ENCODE measurements at places on chromosomes 11 and 22. TPM values are rescaled to one million over a fixed set of nuclear protein-coding genes. Genes with fewer than 3 reads are reported as not detected.
A peak's percentile ranks its signal among the peaks of the same experiment; 100 is the strongest.

DNA sequence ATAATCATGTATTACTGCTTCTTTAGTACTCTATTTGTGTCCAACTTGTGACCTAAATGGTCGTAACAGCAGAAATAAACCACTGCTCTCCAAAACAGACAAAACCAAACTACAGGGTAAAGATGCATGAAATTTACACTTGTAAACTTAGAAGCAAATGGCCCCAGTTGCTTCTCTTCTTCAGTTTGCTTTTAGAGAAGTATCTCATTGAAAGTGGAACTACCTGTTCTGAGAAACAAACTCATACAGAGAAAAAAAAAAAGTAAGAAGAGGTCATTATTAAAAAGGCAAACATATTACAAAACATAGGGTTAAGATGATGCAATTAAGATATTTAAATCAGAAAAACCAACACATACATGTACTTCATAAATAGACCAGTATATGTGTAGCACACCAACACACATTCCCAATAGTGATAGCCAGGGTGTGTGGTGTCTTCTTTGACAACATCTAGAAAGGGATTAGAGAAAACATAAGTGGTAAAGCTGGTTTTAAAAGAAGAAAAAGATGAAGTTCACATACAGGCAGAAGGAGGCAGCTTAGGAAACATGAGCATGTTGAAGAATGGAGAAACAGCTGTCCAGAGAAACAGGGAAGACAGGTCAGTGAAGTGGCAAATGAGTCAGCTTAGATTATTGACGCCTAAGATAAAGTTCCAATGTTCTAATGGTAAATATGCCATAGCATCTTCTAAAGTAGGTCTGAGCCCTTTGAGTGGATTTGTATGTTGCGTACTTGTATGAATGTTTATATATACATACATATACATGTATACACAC lies 844.7 kb upstream of the CCDC90B start:
- no peak overlapping the region for H3K4me3 ChIP-seq
- no peak for DNase-seq
- no peaks in the 10 kb centered on the region for H3K4me1 ChIP-seq
- H3K36me3 ChIP-seq = no peaks in the 10 kb centered on the region
- no peaks in the 10 kb centered on the region for H3K27me3 ChIP-seq

Gene LRRC56
- total RNA-seq = 0.28 TPM

Gene MS4A15
- not detected for total RNA-seq

GRCh38 chr11:31690041-31690440 lies 121.1 kb downstream of the PAX6 start:
- no peaks in the 10 kb centered on the region for H3K4me1 ChIP-seq
- H3K27ac ChIP-seq = no peak overlapping the region
- peak; percentile 24 for DNase-seq
- no peaks in the 10 kb centered on the region for H3K36me3 ChIP-seq
- H3K4me3 ChIP-seq = no peak overlapping the region

GRCh38 chr11:66464916-66465315 lies 1.8 kb upstream of the PELI3 start:
- no peak overlapping the region for H3K27ac ChIP-seq
- H3K36me3 ChIP-seq = 0 out of 2 replicates have a peak, but pooled peaks cover 3% of the 10 kb centered on the region
- no peaks in the 10 kb centered on the region for H3K27me3 ChIP-seq

- no peak overlapping the region for H3K27ac ChIP-seq
- no peak overlapping the region for H3K4me3 ChIP-seq
- peaks cover 2% of the 10 kb centered on the region for H3K27me3 ChIP-seq
- DNase-seq = no peak
Measured at GRCh38 chr22:42010778-42011177, 12.2 kb downstream of the WBP2NL start.

Gene IMMP1L
- total RNA-seq = 10.0 TPM

Gene TUBA8
- 1.4 TPM for total RNA-seq

- H3K27ac ChIP-seq = peak overlapping the region; percentile 8
- H3K4me3 ChIP-seq = no peak overlapping the region
- H3K36me3 ChIP-seq = no peaks in the 10 kb centered on the region
- peaks cover 28% of the 10 kb centered on the region for H3K4me1 ChIP-seq
- DNase-seq = peak; percentile 72
Measured at GRCh38 chr11:72771507-72771906, 19.3 kb upstream of the ARAP1 start.

Gene SHISA8
- not detected for total RNA-seq

GRCh38 chr11:61026121-61027031 lies 54.9 kb downstream of the CD6 start:
- H3K27me3 ChIP-seq = peaks cover 42% of the 10 kb centered on the region
- H3K4me1 ChIP-seq = no peaks in the 10 kb centered on the region
- no peaks in the 10 kb centered on the region for H3K36me3 ChIP-seq
- no peak for DNase-seq
- no peak overlapping the region for H3K27ac ChIP-seq

DNA sequence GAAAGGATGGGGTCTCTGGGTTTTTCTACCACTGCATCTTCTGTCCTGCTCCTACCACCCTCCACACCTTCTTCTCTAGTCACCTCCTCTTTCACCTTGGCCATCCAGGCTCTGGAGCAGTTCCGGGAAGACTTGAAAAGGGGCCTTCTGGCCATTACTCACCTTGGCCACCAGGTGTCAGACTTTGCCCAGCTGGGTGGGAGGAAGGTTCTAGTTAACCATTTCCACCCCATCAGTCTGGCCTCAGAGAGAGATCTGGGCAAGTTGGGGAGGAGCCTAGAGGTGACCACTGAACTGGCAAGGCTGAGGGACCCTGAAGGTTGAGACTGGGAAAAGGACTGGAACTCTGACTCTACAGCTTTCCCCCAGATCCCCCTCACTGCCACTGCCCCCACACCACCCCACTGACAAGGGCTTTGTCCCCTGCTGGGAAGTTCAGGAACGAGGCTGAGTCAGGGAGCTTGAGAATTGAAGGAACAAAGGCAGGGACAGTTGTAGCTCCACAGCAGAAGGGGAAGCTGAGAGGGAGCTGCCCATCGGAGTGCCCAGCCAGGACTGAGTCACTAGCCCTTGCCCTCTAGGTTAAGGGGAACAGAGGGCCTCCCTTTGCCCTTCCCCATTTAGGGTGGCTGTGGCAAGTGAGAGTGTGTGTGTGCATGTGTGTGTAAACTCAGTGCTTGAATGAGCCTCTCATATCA lies 3.7 kb upstream of the POLD4 start:
- no peaks in the 10 kb centered on the region for H3K36me3 ChIP-seq
- peak overlapping the region; percentile 87 for H3K27ac ChIP-seq
- H3K4me3 ChIP-seq = no peak overlapping the region

Gene GVQW3
- 1.1 TPM for total RNA-seq

DNA sequence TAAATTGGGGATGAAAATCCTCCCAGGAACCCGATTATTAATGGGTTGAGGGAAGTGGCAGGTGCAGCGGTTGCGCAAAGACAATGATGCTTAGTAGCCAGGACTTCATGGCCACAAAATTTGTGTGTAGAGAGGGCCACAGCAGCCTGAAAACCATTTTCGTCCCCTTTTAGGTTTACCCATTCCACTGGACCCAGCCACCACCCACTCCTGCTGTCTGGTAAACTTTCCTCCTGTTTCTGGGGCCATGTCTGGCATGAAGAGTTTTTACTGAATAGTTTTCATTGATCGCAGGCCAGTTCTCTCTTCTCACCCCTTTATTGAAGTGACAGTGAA lies 69.5 kb upstream of the SYT13 start:
- DNase-seq = no peak
- no peaks in the 10 kb centered on the region for H3K4me1 ChIP-seq
- no peaks in the 10 kb centered on the region for H3K36me3 ChIP-seq
- peaks cover 2% of the 10 kb centered on the region for H3K27me3 ChIP-seq

Gene LRFN4
- 7.8 TPM for total RNA-seq

DNA sequence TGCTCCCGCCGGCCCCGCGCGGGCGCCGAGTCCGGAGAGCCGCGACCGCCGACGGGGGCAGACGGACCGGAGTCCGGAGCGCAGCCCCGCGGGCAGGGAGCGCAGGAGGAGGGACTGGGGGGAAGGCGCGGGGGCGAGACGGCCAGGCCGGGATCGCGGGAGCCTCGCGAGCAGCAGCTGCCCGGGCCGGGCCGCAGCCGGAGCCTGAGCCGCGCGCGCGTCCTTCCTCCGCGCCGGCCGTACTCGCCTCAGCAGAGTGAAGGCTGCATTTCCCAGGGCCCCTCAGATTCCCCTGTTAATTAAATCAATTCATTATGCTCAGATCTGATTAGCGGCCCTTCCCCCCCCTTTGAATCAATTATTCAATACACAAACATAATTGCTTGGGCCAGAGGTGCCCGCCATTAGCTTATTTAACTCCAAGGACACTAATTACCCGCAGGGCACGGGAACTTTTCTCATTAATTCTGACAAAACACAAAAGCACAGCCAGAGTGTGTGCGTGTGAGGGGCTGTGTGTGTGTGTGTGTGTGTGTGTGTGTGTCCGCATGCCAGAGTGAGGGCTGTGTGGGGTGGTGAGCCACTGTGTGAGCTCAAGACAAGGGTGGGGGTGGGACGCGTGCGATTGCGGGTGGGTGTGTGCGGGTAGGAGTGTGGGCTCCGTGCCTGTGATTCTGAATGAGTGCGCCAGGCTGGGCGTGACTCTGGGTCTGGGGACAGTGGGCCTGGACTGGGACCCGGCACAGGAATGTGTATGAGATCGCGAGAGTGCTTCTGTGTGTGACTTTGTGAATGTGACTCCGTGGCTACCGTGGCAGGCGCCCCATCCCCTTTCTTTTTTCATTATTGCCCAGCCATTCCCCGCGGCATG lies 5.1 kb upstream of the LMO1 start:
- no peak for DNase-seq
- no peak overlapping the region for H3K27ac ChIP-seq
- H3K36me3 ChIP-seq = no peaks in the 10 kb centered on the region
- H3K4me1 ChIP-seq = no peaks in the 10 kb centered on the region
- no peak overlapping the region for H3K4me3 ChIP-seq
- H3K27me3 ChIP-seq = peaks cover 70% of the 10 kb centered on the region

Gene MPZL3
- total RNA-seq = 0.36 TPM

- peaks cover 7% of the 10 kb centered on the region for H3K27me3 ChIP-seq
- no peak overlapping the region for H3K4me3 ChIP-seq
- H3K27ac ChIP-seq = no peak overlapping the region
- DNase-seq = no peak
- H3K4me1 ChIP-seq = peaks cover 2% of the 10 kb centered on the region
Measured at GRCh38 chr22:19739448-19739895, 16.1 kb downstream of the GP1BB start.

- H3K27me3 ChIP-seq = peaks cover 16% of the 10 kb centered on the region
- H3K27ac ChIP-seq = no peak overlapping the region
- H3K36me3 ChIP-seq = no peaks in the 10 kb centered on the region
- no peak overlapping the region for H3K4me3 ChIP-seq
- H3K4me1 ChIP-seq = peaks cover 20% of the 10 kb centered on the region
Measured at GRCh38 chr22:44200451-44200850, 19.7 kb downstream of the PARVG start.

Gene ZFPL1
- 27.2 TPM for total RNA-seq

Gene TMEM191C
- total RNA-seq = 0.28 TPM

- DNase-seq = peak; percentile 27
- no peaks in the 10 kb centered on the region for H3K36me3 ChIP-seq
- H3K27me3 ChIP-seq = no peaks in the 10 kb centered on the region
- no peak overlapping the region for H3K4me3 ChIP-seq
- H3K27ac ChIP-seq = no peak overlapping the region
Measured at GRCh38 chr11:88357323-88358039, 19.9 kb upstream of the CTSC start.

Gene FOLH1
- not detected for total RNA-seq

GRCh38 chr22:38775656-38776055 lies 18.3 kb downstream of the DNAL4 start:
- no peak overlapping the region for H3K27ac ChIP-seq
- H3K27me3 ChIP-seq = no peaks in the 10 kb centered on the region
- no peak overlapping the region for H3K4me3 ChIP-seq
- no peaks in the 10 kb centered on the region for H3K4me1 ChIP-seq

Gene TTC12
- total RNA-seq = 14.4 TPM

DNA sequence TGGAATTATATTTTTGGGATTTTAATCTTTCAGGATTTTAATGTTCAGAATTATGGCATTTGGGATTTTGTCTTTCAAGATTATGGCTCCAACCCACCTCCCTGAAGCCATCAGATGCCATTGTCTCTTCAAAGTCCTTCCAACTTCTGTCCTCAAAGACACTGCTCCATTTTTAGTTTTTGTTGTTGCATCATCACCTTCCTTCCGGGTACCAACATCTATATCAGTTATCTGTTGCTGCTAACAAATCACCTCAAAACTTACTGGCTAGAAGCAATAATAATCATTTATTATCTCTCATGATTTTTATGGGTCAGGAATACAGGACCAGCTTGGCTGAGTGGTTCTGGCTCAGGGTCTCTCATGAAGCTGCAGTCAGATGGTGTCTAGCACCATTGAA lies 138.8 kb upstream of the ZBED5 start:
- H3K4me1 ChIP-seq = no peaks in the 10 kb centered on the region
- peaks cover 31% of the 10 kb centered on the region for H3K27me3 ChIP-seq
- no peak overlapping the region for H3K27ac ChIP-seq
- no peaks in the 10 kb centered on the region for H3K36me3 ChIP-seq
- no peak overlapping the region for H3K4me3 ChIP-seq

DNA sequence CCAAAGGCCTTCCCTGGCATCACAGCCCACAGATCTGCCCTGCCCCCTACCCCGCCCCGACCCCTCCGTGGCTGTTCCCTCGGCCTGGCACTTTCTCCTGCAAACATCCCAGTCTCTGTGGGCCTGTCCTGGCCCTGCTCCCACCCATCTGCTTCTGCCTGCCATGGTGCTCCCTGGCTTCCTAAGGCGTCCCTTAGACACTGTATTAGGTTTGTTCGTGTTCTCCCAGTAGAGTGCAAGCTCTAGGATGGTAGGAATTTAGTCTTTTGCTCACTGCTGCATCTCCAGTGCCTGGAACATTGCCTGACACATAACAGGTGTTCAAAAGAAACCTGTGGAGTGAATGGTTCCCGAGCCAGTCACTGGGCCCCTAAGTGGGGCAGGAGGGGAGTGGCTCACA lies 69.6 kb upstream of the PITPNB start:
- H3K27ac ChIP-seq = no peak overlapping the region
- H3K27me3 ChIP-seq = no peaks in the 10 kb centered on the region
- peaks cover 60% of the 10 kb centered on the region for H3K36me3 ChIP-seq
- H3K4me3 ChIP-seq = no peak overlapping the region
- peaks cover 13% of the 10 kb centered on the region for H3K4me1 ChIP-seq

DNA sequence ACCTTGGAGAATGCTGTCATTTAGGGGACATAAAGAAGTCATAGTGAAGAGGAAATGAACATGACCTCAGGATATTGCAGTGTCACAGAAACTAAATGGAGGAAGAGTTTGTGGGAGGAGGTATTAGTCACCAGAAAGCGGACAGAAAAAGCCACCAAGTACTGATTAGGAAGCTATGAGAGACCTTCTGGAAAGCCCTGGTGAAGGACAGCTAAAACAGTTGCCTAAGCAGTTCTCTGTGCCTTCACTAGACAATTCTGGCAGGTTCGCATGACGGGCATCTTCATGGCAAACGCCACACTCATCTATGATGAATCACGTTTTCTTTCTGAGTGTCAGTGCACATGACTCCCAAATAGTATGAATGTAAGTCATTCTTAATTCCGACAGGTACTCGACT lies 325.8 kb downstream of the C11orf87 start:
- no peak for DNase-seq
- H3K27ac ChIP-seq = no peak overlapping the region
- no peaks in the 10 kb centered on the region for H3K4me1 ChIP-seq
- no peak overlapping the region for H3K4me3 ChIP-seq

GRCh38 chr11:121112498-121113455 lies 11.7 kb downstream of the TECTA start:
- peak; percentile 82 for DNase-seq
- no peak overlapping the region for H3K4me3 ChIP-seq
- peaks cover 30% of the 10 kb centered on the region for H3K27me3 ChIP-seq
- no peaks in the 10 kb centered on the region for H3K4me1 ChIP-seq
- no peaks in the 10 kb centered on the region for H3K36me3 ChIP-seq

Gene MMP13
- not detected for total RNA-seq

Measured in IMR-90 (cell line).